ENCODE measurements at places on chromosomes 4 and X.

- H3K27ac ChIP-seq, result no peak overlapping the region
- H3K36me3 ChIP-seq, result no peaks in the 10 kb centered on the region
- no peak for DNase-seq
- no peak overlapping the region for H3K4me3 ChIP-seq
- H3K27me3 ChIP-seq, result no peaks in the 10 kb centered on the region
Observed at GRCh38 chrX:22585831-22586230, 313.1 kb downstream of the CBLL2 start.

DNA sequence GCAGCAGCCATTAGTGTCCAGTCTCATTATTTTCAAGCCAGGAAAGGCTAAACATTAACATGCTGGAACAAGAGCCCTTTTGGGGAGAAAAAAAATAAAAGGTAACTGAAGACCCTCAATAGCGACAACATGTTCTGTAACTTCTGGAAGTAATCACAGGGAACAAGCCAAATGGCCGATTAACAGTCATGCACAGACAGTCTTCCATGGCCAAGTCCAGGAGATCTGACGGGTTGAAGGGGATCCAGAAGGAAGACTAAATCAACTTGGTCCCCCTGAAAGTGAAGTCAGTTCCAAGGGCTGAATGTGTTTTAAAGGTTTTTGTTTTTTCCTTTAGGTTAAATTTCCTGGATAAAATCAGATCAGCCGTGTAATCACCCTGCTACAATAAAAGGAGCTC is 52.5 kb downstream of the LNX1 start:
- DNase-seq, result no peak
- H3K4me1 ChIP-seq, result no peaks in the 10 kb centered on the region
- H3K27me3 ChIP-seq, result no peaks in the 10 kb centered on the region

- H3K27ac ChIP-seq, result no peak overlapping the region
- no peak for DNase-seq
- no peaks in the 10 kb centered on the region for H3K27me3 ChIP-seq
- no peaks in the 10 kb centered on the region for H3K36me3 ChIP-seq
Observed at GRCh38 chr4:80592950-80593349, 257.4 kb downstream of the CFAP299 start.

DNA sequence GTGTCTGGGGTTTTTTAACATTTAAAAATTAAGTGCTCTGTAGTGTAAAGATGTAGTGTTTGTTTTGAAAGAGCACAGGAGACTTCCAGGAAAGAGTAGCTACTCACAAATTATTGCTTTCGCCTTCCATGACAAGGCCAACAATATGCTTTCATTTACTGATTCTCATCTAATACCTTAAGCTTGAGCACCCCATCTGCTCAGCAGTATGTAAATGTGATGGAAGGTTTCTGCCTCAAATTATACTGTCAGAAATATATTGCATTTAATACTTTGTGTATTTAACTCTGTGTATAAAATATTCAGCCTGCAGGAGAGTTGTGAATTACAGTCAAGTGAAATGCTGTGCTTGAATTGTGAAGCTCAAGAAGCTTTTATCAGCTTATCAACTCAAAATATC is 296.3 kb upstream of the ATOH1 start:
- H3K4me1 ChIP-seq, result no peaks in the 10 kb centered on the region
- DNase-seq, result no peak
- H3K36me3 ChIP-seq, result no peaks in the 10 kb centered on the region
- H3K27ac ChIP-seq, result no peak overlapping the region
- no peaks in the 10 kb centered on the region for H3K27me3 ChIP-seq

DNA sequence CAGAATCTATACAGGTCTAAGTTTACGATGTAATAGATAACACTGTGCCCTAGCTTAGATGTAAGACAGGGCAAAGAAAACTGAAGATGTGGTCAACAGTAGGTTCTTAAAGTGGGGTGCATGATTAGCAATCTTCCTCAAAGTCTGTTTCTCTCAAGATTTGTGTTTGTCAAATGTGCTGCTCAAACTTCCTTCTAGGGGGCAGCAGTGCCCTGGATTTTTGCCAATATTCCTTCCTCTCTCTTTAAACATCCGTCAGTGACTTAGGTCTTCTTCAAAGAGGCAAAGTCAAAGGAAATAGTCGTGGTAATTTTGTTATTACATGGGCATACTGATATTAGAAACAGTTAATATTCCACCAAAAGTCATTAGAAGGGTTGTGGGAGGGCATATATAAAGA is 4.2 kb upstream of the PDHA2 start:
- no peak for DNase-seq
- H3K4me1 ChIP-seq, result no peaks in the 10 kb centered on the region
- H3K36me3 ChIP-seq, result no peaks in the 10 kb centered on the region
- no peak overlapping the region for H3K27ac ChIP-seq
- no peaks in the 10 kb centered on the region for H3K27me3 ChIP-seq

DNA sequence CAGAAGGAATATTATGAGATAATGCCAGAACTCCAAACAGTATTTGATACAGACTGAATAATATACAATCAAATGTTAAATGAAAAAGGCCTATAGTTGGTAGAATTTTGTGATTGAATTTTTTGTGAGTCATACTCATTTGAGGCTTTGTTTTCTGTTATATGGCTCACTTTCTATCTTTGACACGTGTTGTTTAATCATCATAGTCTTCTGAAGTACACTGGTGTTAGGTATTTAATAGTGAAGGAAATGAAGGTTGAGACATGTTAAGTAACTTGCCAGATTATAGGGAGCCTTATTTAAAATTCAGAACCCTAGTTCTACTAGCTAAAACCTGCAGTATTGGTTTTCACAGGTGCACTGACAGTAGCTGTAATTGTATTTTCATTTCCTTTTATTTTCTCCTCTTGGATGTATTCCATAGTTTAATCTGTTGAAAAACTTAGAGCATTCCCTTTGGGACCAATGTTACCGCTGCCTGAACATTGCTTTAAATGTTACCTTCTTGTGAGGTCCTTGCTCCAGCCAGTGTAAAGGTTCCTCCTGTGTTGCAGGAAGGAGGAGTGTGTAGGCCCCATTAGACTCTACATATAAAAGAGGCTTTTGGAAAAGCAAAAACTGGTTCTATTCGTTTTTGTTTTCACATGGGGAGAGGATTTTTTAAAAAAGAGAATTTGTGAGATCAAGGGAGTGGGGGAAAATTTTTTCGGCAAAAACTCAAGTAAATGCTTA is 224.1 kb downstream of the ARHGAP10 start:
- DNase-seq, result no peak
- no peaks in the 10 kb centered on the region for H3K36me3 ChIP-seq
- H3K27me3 ChIP-seq, result no peaks in the 10 kb centered on the region
- no peak overlapping the region for H3K27ac ChIP-seq
- H3K4me1 ChIP-seq, result no peaks in the 10 kb centered on the region
- no peak overlapping the region for H3K4me3 ChIP-seq

DNA sequence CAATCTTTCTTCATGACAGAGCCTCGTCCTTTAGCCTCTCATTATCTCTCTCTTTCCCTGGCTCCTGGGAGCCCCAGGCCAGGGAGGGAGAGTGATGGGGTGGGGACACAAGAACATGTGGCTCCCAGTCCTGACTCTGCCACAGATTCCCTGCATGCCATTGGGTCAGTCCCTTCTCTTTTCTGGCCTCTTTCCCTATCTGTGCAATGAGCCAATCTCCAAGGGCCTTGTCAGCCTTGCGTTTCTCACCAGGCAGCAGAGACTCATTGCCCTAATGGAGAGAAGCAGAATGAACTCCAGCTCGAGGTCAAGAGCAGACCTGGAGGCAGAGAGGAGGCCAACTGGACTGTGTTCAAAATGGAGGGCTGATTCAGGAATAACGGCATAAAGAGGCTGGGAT is 38.4 kb upstream of the PJA1 start:
- no peak for DNase-seq
- H3K4me3 ChIP-seq, result no peak overlapping the region
- peaks cover 3% of the 10 kb centered on the region for H3K27me3 ChIP-seq
- no peaks in the 10 kb centered on the region for H3K36me3 ChIP-seq
- no peak overlapping the region for H3K27ac ChIP-seq

- H3K36me3 ChIP-seq, result no peaks in the 10 kb centered on the region
- H3K27ac ChIP-seq, result peak overlapping the region; percentile 87
- peak overlapping the region; percentile 52 for H3K4me3 ChIP-seq
- peaks cover 18% of the 10 kb centered on the region for H3K4me1 ChIP-seq
Observed at GRCh38 chrX:135973025-135973547, 702 bp downstream of the MMGT1 start.

DNA sequence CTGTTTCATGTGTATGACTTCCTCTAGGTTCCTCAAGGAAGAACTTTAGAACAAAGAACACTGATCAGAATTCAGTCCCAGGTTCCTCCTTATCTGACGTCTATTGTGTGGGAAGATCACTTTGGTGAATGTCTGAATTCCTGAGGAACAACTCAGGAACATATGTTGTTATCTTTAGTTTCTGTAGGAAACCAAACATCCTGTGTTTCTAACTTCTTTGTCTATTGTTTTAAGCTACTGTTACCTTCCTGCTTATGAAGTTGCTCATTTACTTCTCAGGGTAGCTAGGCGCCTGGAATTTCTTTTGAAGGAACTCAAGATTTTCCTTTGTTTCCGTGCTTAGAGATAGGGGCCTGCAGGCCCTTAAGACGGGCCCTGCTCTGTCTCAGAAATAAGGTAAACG is 46.2 kb downstream of the MAGEB5 start:
- H3K4me1 ChIP-seq, result no peaks in the 10 kb centered on the region
- H3K27ac ChIP-seq, result no peak overlapping the region
- no peaks in the 10 kb centered on the region for H3K36me3 ChIP-seq
- H3K27me3 ChIP-seq, result no peaks in the 10 kb centered on the region
- DNase-seq, result no peak

DNA sequence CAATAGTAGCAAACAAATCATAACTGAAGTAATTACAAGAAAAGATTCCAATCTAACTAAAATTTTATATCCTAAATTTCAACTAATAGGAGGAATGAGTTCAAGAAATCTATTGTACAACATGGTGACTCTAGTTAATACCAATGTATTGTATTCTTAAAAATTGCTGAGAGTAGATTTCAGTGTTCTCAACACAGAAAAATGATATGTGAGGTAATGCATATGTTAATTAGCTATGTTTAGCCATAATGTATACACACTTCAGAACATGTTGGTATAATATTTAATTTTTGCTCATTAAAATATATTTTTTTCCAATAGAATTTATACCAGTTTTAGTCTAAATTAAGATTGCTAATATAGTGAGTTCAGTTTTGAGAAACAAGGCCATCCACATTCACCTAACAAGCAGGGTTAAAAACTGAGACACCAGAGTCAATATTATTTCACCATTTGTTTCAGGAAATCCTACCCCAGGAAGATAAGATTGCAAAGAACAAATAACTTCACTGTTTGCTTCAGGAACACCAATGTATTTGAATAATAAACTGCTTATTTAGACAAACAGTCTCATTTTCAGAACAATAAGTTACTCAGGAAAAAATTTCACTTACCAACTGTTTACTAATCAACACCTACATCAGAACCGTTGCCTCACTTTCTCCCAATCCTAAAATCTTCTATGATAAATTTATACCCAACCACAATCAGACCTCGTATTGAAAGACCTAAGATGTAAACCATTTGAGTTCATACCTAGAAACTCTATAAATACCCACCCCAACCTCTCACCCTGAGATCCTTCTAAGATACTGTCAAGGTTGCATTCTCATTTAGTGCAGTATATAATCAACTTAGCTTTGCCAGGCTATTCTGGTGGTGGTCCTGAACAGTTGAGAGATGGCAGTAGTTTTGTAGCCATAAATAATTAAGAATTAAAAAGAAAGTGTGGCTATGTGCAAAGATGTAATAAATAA is 132.8 kb downstream of the MAB21L2 start:
- no peak overlapping the region for H3K4me3 ChIP-seq
- H3K27ac ChIP-seq, result no peak overlapping the region
- H3K27me3 ChIP-seq, result no peaks in the 10 kb centered on the region

DNA sequence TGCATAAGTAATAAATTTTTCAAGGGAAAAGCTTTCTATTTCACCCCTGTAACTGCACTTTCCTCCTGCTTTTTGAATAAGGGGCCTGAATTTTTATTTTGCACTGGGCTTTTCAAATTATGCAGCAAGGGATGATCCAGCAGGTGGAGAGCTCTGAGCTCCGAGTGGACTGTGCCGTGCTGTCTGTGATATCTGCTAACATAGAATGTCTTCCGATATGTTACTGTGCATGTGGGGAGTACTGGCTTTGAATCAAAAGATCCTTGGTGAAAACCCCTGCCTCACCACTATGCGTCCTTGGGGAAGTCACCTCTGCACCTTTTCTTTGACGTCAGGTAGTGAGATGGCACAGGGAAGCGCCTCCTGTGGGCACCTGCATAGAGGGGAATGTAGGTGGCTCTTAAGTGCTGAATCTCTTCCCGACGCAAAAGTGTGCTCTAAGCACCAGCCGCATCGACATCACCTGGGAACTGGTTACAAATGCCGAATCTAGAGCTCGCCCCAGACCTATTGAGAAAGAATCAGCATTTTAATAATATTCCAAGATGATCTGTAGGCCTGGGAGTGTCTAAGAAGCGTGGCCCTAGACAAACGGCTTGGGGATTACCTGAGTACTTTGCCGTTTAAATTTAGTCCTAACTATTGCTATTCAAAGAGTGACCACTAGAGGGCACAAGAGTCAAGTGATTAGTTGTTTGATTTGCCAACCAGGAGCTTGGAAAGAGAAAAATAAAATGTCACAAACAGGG is 19.2 kb upstream of the WFS1 start:
- H3K4me1 ChIP-seq, result no peaks in the 10 kb centered on the region
- H3K4me3 ChIP-seq, result no peak overlapping the region
- no peak overlapping the region for H3K27ac ChIP-seq

GRCh38 chrX:67207912-67208311 is 335.9 kb upstream of the AR start:
- no peaks in the 10 kb centered on the region for H3K4me1 ChIP-seq
- no peak overlapping the region for H3K4me3 ChIP-seq
- no peak for DNase-seq
- H3K36me3 ChIP-seq, result no peaks in the 10 kb centered on the region
- no peaks in the 10 kb centered on the region for H3K27me3 ChIP-seq

- H3K27me3 ChIP-seq, result no peaks in the 10 kb centered on the region
- no peaks in the 10 kb centered on the region for H3K4me1 ChIP-seq
- no peak overlapping the region for H3K27ac ChIP-seq
- no peak for DNase-seq
- no peak overlapping the region for H3K4me3 ChIP-seq
- no peaks in the 10 kb centered on the region for H3K36me3 ChIP-seq
Observed at GRCh38 chr4:110596431-110596830, 26.4 kb downstream of the PITX2 start.

DNA sequence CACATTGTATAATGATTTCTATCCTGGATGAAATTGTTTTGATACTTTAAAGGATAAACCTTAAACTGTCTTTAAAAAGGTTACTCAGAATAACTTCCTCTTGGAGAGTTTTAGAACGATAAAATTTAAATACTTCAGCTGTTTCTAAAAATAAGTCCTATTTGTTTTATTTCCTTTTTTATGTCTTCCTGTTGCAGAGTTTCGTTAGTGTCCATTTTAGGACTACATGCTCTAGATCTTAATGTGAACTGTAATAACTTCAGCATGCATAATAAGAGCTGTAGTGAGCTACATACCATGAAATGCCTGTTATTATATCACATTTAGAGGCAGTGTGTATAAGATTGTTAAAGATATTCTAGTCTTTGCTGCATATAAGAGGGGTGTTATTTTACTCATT is 14.6 kb downstream of the ATP10D start:
- H3K27ac ChIP-seq, result peak overlapping the region; percentile 63
- peaks cover 28% of the 10 kb centered on the region for H3K4me1 ChIP-seq
- H3K4me3 ChIP-seq, result no peak overlapping the region
- no peaks in the 10 kb centered on the region for H3K27me3 ChIP-seq
- H3K36me3 ChIP-seq, result no peaks in the 10 kb centered on the region
- DNase-seq, result no peak
